Neural crest cell (in vitro differentiated cells): ENCODE measurements at places on chromosomes 16 and 17. TPM values are rescaled to one million over a fixed set of nuclear protein-coding genes. Genes with fewer than 3 reads are reported as not detected.

- DNase-seq: no peak
Observed at GRCh38 chr17:10956821-10957220, 118.9 kb upstream of the PIRT start.

TBC1D3K gene
- not detected in 2 replicates for total RNA-seq

ZNF469 gene
- total RNA-seq: 0.52 and 0.58 TPM in 2 replicates

CCL17 gene
- total RNA-seq: not detected in 2 replicates

DNA sequence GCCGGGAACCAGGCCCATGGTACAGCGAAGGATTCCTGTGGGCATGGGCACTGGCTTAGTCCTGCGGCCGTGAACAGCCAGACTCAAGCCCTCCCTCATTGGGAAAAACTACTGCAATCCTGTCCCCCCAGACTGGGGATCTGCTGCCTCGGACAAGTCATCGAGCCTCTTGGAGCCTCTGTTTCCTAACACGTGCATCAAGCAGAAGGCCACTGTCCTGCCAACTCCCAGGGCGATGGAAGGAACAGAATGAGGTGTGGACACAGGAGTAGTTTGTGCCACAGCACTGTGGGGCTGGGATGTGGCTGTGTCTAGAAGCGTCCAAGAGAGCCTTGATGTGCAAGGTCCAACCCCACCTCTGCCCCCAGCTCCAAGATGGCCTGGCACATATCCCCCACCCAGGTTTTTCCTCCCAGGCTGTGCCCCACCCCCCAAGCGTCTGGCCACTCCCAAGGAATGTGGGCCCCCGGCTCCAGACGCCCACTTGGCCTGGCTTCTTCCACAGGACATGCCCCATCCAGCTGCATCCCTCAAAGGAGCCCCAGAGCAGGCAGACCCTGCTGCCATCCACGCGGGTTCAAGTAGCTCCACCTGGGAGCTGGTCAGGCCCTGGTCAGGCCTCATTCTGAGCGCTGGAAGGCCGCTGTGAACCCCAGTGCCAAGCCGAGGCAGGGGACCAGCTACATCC, 3.4 kb downstream of the CAMKK1 start:
- no peak for DNase-seq

GRCh38 chr17:14352136-14352535, 51.3 kb downstream of the HS3ST3B1 start:
- DNase-seq: no peak

RAD51C gene
- 48.7 and 49.5 TPM in 2 replicates for total RNA-seq
